ENCODE measurements at places on chromosomes 1 and 21.

- DNase-seq = no peak
Observed at GRCh38 chr1:111145963-111146768, 6.1 kb downstream of the CEPT1 start.

GRCh38 chr1:44144962-44145756 is 3.7 kb upstream of the KLF18 start:
- no peak for DNase-seq

DNA sequence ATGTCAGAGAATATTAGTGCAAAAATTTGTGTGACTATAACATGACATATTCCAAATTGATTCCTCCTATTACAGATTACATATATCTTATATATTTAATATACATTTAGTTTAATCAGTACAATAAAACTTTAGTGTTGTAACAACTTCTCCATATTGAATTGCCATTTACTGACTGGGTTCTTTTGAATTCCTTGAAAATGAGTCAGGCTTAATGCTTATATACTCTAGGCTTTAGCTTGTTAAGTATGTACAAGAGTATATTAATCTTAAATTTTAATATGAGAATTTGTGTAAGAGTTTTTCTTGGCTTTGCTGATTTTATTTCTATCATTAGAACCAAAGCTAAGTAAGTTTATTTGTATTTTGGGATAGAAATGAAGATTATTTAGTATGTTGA is 40.3 kb downstream of the XPR1 start:
- DNase-seq = no peak

GRCh38 chr21:28982637-28983036 is 10.0 kb downstream of the LTN1 start:
- no peak for DNase-seq

GRCh38 chr1:43991200-43991475 is 261 bp upstream of the CCDC24 start:
- no peak for DNase-seq

All from PC-9 (cell line).